ENCODE measurements at places on chromosomes 6 and 20. TPM values are rescaled to one million over a fixed set of nuclear protein-coding genes. Genes with fewer than 3 reads are reported as not detected.

GRCh38 chr20:45041464-45042337 lies 59.2 kb downstream of the KCNS1 start:
- peak; percentile 62 for DNase-seq
- H3K36me3 ChIP-seq = no peaks in the 10 kb centered on the region
- H3K27ac ChIP-seq = no peak overlapping the region
- no peaks in the 10 kb centered on the region for H3K27me3 ChIP-seq

Gene TINAG
- not detected for total RNA-seq

Gene TMC2
- total RNA-seq = not detected

Gene SAYSD1
- total RNA-seq = 10.6 TPM

GRCh38 chr6:148934539-148934938 lies 187.7 kb downstream of the UST start:
- H3K36me3 ChIP-seq = no peaks in the 10 kb centered on the region
- peak overlapping the region; percentile 20 for H3K27ac ChIP-seq
- H3K27me3 ChIP-seq = no peaks in the 10 kb centered on the region
- DNase-seq = peak; percentile 50

Gene SLC23A2
- total RNA-seq = 10.6 TPM

Gene CTNNBL1
- total RNA-seq = 37.0 TPM

Measured in cardiac muscle cell (in vitro differentiated cells and primary cell).